ENCODE measurements at places on chromosomes 2 and 18. TPM values are rescaled to one million over a fixed set of nuclear protein-coding genes. Genes with fewer than 3 reads are reported as not detected.

GRCh38 chr18:76528477-76529432 lies 33.7 kb upstream of the ZNF516 start:
- H3K4me3 ChIP-seq = peak overlapping the region; percentile 31
- H3K27me3 ChIP-seq = peaks cover 15% of the 10 kb centered on the region
- peaks cover 7% of the 10 kb centered on the region for H3K4me1 ChIP-seq
- H3K27ac ChIP-seq = no peak overlapping the region
- H3K36me3 ChIP-seq = no peaks in the 10 kb centered on the region

Gene IL36RN
- total RNA-seq = not detected

- H3K4me3 ChIP-seq = no peak overlapping the region
- H3K27me3 ChIP-seq = no peaks in the 10 kb centered on the region
- no peaks in the 10 kb centered on the region for H3K36me3 ChIP-seq
- DNase-seq = no peak
- H3K4me1 ChIP-seq = no peaks in the 10 kb centered on the region
- no peak overlapping the region for H3K27ac ChIP-seq
Observed at GRCh38 chr2:167702227-167702626, 545.2 kb downstream of the STK39 start.

Gene ARHGAP15
- 158 TPM for total RNA-seq

Gene DCDC2C
- not detected for total RNA-seq

- no peaks in the 10 kb centered on the region for H3K4me1 ChIP-seq
- DNase-seq = no peak
- no peak overlapping the region for H3K27ac ChIP-seq
- H3K27me3 ChIP-seq = no peaks in the 10 kb centered on the region
- H3K4me3 ChIP-seq = no peak overlapping the region
- H3K36me3 ChIP-seq = no peaks in the 10 kb centered on the region
Observed at GRCh38 chr18:8229787-8230186, 379.4 kb upstream of the RAB12 start.

Measured in CD4-positive, alpha-beta T cell (primary cell).